ENCODE measurements at places on chromosomes 16 and 17.

GRCh38 chr16:12062343-12063003 is 85.9 kb downstream of the SNX29 start:
- DNase-seq = peak; percentile 14

DNA sequence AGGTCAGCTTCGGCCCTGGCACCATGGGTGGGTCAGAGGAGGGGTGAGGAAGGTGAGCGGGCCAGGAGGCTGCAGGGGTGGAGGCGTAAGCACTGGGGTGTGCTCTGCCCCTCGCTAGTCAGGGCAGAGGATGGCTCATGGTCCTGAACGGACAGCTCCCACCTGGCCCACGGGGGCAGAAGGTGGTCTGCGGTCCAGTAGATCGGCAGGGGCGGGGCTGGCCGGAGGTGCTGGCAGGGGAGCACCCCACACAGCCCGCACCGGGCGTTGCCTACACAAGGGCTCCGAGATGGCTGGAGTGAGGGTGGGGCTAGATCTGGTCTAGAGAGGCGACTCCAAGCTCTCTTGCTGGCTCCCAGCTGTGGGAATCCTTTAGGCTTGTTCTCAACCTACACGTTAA is 8.2 kb downstream of the NPTX1 start:
- no peak for DNase-seq

GRCh38 chr16:48421741-48422140 is 36.5 kb upstream of the SIAH1 start:
- no peak for DNase-seq

DNA sequence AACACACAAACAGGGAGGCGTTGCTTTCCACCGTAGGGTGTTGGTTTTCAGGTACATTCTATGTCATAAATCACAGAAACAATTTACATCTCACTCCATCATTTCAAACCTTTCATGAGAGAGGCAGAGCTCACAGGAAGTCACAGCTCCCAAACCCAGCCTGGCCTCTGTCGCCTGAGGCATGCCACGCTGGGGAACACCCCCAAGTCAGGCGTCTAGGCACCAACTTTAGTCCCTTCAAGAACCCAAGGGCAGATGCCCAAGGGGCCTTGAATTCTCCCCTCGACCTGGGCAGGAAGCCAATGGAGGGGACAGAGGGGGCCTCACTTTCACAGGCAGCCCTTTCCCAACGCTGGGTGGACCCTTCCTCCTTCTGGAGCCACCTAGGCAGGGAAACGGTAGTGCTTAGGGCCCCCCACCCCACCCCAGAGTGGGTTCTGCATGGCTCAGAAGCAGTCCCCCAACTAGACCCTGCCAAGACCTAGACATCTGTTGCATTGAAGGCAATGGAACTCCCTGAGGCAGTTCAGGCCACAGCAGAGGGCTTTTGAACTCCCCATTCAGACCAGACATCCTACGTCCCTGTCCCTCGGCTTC is 10.6 kb downstream of the TBX4 start:
- DNase-seq = no peak

DNA sequence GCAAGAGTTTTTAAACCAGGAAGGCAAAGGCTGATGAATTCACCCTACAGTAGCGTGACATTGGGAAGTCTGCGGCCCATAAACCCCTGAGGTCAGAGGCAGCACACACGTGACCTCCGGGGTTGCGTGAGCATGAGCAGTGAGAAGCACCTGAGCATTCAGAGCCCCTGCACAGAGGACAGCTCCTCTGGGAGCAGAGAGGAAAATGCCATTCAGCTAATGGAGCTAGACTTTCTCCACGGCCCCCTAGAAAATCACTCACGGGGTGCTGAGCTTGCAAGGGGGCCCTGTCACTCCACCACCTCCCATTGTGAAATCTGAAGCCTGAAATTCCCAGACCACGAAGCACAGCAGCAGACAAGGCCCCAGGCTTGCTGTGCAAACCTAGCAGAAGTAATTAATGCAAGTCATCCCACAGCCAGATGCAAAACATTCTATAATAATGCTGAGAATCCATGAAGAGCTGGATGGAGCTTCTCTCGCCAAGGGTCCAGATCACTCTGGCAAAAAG is 114.9 kb upstream of the RCVRN start:
- DNase-seq = no peak

- DNase-seq = no peak
Measured at GRCh38 chr16:3256866-3257465, 533 bp upstream of the MEFV start.

- DNase-seq = no peak
Measured at GRCh38 chr17:40348562-40349476, 15.7 kb downstream of the GJD3 start.

DNA sequence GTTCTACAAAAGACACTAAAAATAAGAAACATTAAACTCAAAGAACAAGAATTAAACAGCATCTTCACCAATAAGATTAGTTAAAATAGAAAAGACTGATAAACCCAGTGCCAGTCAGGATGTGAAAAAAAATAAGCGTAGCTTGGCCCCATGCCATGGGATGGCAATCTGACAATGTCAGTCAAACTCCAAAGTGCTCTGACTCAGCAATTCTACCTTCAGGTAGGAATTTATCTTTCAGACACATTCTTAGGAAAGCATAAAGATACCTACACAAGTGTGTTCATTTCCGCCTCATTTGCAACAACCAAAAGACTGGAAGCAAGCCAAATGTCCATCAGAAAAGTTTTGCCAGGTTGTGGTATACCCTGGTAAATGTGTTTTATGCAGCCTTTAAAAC is 9.1 kb upstream of the MPO start:
- DNase-seq = no peak
